ENCODE measurements at places on chromosomes 2 and 18.

- DNase-seq: no peak
These were observed 331.0 kb downstream of the PARD3B start for GRCh38 chr2:204876311-204876710.

DNA sequence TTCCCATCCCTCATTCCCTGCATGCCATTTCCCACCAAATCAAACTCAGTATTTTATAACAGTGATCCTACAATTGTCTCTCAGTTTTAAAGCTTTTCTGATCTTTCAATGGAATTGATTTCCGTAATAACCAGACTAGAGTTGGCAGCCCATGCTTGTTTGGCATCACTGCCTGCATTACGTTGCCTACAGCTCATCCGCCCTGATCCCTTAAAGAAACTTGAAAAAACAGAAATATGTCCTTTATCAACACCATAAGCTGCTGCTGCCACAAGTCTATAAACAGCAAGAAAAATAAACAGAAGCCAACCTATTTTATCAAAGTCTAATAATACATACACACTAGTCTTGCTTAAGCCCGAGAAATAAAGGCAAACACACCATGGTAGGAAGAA lies 331.0 kb downstream of the METTL4 start:
- no peak for DNase-seq

DNA sequence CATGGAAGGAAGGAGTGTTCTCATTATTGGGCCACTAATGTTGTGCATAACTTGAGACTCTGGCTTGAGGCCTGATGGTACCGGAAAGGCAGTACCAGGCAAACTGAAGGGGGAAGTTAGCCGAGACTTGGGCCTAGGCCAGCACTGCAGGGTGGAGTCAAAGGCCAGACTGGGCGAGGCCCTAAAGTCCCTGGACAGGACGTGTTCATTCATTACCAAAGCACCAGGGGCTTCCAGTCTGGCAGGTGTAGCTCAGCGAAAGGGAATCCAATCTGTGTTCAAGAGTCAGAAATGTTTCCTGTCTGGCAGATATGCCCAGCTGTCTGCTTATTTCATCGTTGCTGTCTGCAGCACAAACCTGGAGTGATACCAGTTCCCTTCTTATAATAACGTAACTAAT lies 4.7 kb upstream of the ITSN2 start:
- no peak for DNase-seq

DNA sequence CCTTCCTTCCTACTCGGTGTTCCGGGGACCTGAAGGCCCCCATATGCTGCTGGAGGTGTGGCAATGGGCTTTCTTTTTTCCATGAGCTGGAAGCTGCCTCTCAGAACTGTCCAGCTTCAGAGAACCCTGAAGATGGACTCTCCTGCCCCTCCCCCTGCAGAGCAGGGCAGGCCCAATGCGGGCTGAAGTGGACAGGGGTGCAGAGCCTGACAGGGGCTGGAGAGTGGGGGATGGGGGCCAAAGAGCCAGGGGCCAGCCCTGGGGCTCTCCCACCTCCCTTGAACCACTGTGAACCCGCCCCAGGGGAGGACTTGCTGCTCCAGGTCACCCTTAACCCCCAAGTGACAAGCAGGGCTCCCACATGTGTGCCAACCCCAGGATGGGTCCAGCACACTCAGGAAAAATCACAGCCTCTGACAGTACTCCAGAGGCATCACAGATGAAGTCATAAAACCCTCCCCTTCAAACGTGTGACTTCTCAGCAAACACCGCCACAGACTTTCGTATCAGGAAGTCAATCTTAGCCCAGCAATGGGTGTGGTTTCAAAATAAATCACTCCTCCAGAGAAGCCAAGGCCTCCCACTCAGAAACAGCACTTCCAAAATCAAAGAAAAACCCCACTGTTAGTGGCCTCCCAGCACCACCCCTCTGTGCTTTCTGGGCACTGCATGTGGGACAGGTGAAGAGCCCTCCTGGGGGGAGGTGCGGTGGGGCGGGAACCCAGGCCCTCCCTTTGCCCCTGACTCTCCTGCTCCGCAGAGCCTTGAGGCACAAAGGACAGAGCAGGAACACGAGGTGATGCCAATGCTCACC lies 135.8 kb downstream of the HDAC4 start:
- peak; percentile 42 for DNase-seq

GRCh38 chr18:24346254-24346653 lies 51.4 kb downstream of the OSBPL1A start:
- DNase-seq: no peak

- DNase-seq: no peak
These were observed 139.1 kb downstream of the C1D start for GRCh38 chr2:67923696-67924095.

DNA sequence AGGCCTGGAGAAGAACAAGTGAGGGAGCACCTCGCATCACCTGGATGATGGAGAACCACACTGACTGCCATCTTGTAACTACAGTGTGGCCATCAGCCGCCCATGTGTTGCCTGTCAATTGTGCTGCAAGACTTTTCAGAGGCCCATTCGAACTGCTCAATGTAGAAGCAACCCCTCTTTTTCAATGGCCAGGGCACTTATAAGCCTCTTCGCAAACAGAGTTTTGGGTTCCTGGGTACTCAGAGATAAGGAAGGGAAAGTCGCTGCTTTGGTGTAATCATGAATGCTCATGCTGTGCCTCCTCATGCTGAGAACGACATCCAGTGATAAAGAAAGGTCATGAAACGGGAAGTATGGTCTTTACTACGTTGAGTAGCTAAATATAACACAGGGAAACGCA lies 143.9 kb upstream of the SLC39A10 start:
- no peak for DNase-seq

DNA sequence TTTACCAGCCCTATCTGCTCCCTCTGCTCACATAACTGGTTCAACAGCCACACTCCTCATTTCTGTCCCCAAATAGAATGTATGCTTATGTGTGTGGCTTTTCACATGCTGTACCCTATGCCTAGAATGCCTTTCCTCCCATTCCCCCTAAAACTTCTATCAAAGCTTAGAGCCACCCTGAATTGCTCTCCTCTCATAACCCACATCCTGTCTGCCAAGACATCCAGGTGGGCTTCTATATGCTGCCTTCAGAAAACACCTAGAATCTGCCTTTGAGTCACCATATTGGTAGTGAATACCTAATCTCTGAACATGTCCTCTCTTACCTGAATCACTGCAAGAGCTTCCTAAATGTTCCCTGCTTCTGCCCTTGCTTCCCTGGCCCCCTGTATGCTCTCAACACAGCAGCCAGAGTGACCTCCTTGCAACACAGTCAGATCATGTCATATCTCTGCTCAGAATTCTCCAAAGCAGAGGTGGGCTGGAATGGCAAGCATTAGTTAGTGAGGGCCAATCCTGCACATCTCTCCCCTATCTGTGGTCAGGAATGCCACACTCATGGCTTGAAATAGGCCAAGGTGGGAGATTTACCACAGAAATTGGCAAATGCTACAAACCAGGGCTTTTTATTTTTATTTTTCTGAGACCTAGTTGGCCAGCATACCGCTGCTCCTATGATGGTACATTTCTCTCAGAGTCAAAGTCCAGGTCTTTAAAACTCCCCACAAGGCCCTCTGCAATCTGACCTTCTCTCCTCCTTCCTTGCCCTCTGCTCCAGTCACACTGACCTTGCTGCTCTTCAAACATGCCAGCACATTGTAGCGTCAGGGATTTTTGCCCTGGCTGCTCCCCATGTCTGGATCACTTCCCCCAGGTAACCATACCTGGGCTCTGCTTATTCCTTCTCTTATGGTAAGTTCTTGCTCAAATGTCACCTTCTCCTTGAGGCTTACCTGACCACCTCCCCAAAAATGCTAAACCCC lies 111.8 kb upstream of the STON1 start:
- DNase-seq: no peak

GRCh38 chr2:43469094-43469493 lies 126.7 kb downstream of the THADA start:
- no peak for DNase-seq

DNA sequence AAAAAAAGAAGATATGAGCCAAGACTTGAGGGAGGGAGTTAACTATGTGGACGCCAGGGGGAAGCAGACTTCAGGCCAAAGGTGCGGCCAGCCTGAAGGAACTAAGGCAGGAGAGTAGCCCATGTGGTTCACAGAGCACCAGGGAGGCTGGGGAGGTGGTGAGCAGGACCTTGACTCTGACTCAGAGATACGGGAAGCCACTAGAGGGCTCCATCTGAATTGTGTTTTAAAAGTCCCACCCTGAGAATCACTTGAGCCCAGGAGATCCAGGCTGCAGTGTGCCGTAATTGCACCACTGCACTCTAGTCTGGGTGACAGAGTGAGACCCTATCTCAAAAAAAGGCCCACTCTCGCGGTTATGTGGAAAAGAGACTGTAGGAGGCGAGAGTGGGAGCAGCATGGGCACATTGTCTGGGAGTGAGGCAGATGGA lies 12.3 kb downstream of the CEP192 start:
- DNase-seq: no peak

- DNase-seq: no peak
These were observed 782 bp downstream of the MTA3 start for GRCh38 chr2:42569116-42569711.

- DNase-seq: peak; percentile 37
These were observed 27.1 kb upstream of the SSB start for GRCh38 chr2:169771612-169772011.

GRCh38 chr2:120768112-120769048 lies 32.7 kb downstream of the GLI2 start:
- DNase-seq: no peak

DNA sequence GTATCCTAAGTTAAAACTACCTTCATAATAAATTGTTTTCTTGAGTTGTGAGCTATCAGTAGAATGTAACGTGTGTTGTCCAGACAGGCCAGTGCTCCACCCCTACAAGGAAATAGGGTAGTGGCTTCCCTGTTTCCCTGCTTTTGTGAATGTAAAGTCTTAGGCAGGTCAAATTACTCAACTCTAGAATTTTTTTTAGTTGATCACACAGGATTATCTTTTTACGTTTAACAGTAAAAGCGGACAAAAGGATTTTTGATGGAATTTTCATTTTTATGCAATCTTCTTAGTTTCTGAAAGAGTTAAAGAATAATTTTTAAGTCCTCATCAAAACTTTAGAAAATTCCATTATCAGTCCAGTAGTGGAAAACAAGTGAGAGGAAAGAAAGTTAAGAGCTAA lies 38.2 kb downstream of the GPD2 start:
- no peak for DNase-seq

DNA sequence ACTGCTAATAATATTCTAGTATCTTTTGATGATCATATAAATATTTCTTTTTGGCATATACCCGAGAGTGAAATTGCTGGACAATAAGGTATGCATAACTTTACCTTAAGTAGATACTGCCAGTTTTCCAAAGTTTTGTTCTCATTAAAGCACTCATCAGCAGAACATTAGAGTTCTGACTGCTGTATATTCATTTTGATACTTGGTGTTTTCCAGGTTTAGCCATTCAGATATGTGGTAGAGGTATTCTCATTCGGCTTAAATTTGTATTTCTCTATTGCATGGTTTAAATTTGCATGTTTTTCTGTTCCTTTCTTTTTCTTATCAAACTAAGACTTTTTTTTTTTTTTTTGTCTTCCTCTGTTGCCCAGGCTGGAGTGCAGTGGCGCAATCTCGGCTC lies 18.2 kb downstream of the CYBRD1 start:
- no peak for DNase-seq

All from stimulated activated effector memory CD8-positive, alpha-beta T cell treated with anti-CD3 and anti-CD28 coated beads, Interleukin-12 subunit alpha, Interleukin-12 subunit beta, amount 100 ng/mL, for 72 hours (primary cell).